NCI-H1048 (cell line): ENCODE measurements at places on chromosomes 11 and 22.

- DNase-seq: no peak
Observed at GRCh38 chr11:32015427-32015826, 75.4 kb upstream of the RCN1 start.

- no peak for DNase-seq
Observed at GRCh38 chr11:46277313-46277621, 195 bp upstream of the CREB3L1 start.

DNA sequence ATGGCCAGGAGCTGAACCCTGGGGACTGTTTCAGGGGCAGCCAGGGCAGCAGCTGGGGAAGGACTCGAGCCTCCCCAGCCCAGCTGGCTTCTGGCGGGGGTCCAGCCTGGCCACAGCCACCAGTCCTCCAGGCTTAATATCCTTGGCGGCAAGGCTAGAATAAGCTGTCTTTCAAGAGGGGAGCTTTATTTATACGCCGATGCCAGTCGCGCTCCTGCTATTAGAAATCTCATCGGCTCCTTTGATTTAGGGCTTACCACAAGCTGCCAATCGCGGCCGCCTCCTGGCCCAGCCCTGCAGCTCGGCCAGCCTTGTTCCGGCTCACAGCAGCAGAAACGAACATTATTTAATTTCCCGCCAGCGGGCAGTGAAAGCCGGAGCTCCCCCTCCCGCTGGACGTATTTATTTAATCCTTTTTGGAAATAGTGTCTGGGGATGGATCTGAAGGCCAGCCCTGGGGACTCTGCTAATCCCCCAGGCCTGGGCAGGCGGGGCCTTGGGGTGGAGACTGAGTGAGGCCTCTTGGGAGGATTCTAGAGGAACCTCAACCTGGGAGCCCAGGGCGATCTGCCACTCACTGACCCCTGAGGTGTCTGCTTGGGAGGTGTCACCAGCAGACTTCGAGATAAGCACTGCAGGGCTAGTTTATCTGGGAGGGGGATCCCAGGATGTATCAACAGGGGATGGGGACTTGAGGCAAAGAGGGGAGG, 363.1 kb downstream of the MN1 start:
- DNase-seq: no peak

DNA sequence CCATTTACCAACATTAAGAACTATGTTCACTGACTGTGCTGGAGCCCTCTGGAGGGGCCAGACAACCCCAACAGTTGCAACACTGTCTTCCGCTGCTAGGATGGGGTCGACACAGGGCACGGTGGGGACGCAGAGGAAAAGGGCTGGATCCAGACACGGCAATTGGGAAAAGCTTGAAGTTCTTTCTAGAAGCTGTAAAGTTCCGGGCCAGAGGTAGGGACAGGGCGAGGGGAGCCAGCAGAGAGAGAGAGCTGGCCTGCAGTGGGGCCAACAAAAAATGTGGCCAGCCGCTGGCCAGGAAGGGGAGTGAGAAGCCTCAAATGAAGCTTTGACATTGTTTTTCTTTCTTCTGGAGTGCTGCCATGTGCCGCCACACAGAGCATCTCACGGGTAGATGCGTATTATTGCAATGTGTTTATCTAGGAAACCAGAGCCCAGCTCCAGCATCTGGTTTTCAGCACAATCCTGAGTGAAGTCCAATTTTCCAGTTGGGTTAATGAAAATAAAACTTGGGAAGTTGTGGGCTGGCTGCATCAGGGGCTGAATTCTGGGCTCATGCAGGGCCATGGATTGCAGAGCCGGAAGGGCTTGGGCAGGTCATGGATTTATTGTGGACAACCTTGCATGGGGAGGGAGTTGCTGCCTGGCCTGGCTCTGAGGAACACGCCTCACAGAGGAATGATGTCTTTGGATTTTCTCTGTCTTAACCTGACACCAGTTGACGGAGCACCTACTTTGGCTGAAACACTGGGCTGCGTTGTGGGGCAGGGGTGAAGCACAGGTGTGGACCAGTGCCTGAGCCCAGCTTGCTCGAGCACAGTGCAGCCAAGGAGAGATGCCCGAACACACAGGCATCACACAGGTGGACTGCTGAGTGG, 67.6 kb upstream of the AMPD3 start:
- DNase-seq: no peak

DNA sequence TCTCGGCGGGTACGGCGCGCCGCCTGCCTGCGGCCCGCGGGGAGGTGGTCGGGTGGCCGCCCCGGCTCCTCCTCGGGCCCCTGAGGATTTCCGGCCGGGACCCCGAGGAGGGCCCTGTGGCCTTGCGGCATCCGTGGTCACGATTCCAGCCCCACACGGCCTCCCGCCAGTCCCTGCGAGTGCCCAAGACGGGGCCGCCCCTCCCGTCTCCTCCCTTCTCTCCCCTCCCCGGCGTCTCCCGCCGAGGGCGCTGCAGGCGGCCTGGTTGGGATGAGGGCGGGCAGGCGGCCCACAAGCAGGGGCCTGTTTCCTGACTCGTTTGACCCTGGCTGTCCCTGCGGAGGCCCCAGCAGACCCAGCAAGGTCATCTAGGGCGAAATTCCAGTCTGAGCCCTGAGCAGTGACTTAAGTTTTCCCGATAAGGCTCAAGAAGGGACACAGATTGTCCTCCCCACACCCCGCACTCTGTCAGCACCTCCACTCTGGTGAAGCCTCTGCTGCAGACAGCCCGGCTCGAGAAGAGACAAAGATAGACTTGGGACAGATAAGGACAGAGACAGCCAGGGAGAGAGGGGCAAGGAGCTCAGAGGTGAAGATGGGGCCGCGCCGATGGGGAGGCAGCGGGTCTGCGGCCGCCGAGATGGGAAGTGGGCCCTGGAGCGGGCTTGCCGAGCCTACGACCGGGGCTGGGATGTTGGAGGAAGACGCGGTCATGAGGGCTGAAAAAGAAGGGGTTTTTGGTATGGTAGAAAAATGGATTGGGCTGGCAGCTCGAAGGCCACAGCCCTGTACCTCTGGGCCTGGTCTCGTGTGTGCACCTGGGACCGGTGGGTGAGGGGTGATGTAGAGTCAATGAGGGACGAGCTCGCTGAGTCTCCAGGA, 95.0 kb downstream of the SWAP70 start:
- no peak for DNase-seq

DNA sequence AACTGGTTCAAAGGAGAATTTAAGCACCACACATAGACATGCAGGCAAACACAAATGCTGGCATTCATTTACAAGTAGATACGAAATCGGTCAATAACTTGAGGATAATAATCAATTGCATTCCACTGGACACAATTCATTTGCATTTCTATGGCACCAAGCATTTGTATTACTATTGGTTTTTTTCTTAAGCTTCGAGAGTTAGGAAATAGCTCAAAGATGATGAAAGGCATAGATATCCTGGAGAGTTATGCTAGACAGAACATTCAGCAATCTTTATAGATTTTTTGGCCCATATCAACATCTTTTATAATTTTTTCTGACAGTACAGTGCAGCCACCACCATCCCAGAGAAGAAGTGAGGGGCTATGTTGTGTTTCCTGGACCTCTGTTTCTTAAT, 544.4 kb downstream of the MIAT start:
- no peak for DNase-seq

GRCh38 chr22:26585104-26585790, 4.7 kb downstream of the TPST2 start:
- no peak for DNase-seq

- DNase-seq: no peak
Observed at GRCh38 chr11:99425596-99425995, 404.8 kb downstream of the CNTN5 start.

DNA sequence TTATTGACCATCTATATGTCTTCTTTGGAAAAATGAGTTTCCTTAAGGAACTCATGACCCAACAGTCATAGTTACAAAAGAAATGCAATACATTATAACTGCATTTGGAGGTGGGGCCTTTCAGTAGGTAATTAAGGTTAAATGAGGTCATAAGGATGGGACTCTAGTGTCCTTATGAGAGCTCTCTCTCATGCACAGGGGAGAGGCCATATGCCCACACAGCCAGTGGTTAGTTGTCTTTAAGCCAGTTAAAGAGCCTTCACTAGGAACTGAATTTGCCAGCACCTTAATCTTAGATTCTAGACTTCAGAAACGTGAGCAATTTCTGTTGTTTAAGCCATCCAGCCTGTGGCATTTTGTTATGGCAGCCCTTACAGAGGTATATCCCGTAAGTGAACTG, 27.3 kb downstream of the INTS4 start:
- DNase-seq: no peak

- DNase-seq: no peak
Observed at GRCh38 chr22:32799496-32799895, 2.0 kb upstream of the TIMP3 start.

DNA sequence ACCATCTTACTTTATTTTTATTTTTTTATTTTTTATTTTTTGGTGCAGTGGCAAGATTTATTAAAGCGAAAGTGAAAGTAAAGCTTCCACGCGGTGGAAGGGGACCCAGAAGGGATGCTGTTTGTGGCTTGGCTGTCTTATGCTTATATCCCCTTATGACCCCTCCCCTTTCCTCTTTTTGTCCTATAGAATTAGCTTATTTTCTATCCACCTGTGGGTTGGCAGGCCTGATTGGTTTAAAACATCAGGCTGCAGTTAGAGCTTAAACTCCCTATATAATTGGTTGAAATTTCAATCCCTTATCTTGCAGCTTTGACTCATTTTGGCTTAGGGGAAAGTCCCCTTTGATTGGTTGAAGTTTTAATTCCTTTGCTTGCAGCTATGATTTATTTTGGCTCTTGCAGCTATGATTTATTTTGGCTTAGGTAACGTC, 50.5 kb downstream of the NNMT start:
- DNase-seq: no peak

DNA sequence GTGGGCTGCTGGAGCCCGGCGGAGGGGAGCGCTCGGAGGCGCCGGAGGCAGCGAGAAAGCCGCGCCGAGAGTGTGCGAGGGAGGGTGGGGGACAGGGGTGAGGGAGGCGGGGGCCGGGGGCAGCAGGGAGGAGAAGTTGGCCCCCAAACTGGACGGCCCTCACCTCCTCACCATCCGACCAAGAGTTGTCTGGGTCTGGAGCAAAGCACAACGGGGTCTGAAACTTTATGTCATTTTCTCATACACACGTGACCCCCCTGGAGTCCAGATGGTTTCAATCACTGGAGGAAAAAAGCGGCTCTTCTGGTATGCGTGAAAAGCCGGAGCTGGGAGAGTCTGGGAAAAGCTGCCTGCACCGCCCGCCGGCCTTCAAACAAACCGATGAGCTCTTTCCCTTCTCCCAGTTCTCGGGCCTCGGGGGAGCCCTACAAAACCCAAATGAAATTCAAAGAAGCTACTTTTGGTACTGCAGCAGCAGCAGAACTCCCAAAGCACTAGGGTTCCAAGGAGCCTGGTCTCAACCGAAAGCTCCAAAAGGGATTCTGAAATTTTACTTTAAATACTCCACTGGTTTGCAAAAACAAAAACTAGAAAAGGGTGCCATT, 39.7 kb upstream of the AKIP1 start:
- peak; percentile 34 for DNase-seq

- no peak for DNase-seq
Observed at GRCh38 chr22:35685731-35686130, 31.9 kb upstream of the APOL5 start.

GRCh38 chr11:15865212-15865987, 490.9 kb downstream of the SOX6 start:
- no peak for DNase-seq

DNA sequence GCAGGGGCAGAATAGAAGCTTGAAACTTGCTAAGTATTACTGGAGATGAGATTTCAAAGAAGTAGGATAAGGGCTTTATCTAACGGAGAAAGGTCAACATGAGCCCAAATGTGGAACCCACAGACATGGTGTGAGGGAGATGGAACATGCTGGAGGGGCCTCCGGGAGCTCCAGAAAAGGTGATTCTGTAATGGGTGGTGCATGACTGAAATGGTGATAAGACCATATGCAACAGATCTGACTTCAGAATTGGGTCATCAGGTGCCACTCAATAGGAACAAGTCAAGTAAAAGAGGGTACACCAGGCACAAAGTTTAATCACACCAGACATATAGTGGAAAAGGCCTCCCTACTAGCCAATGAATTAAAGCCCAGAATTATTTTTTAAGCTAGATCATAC, 7.9 kb upstream of the CEP295 start:
- no peak for DNase-seq

- no peak for DNase-seq
Observed at GRCh38 chr22:50443197-50443596, 31.6 kb downstream of the SBF1 start.

DNA sequence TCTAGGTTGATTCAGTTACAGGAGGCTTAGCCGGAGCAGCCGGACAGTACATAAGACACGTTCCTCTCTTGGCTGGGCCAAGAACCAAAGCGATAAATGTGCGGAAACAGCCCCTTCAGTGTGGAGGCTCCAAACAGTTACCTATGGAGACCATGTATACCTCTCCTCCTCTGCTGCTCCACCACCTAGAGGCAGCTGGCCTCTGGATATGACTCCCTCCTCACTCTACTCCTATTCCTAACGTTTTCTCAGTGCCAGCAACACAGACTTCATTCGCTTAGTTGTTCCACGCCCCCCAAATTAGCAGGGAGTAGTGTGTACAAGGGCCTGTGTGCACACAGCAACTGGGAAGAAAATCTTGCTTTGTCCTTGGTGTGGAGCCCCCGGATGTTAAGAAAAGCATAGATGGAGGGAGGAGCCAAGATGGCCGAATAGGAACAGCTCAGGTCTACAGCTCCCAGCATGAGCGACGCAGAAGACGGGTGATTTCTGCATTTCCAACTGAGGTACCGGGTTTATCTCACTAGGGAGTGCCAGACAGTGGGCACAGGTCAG, 362.3 kb upstream of the KIRREL3 start:
- no peak for DNase-seq

GRCh38 chr11:27656320-27656719, 43.9 kb downstream of the BDNF start:
- no peak for DNase-seq

- no peak for DNase-seq
Observed at GRCh38 chr11:75380716-75381420, 18.4 kb upstream of the RPS3 start.
